ENCODE measurements at places on chromosomes 5 and 9.
A peak's percentile ranks its signal among the peaks of the same experiment; 100 is the strongest.

DNA sequence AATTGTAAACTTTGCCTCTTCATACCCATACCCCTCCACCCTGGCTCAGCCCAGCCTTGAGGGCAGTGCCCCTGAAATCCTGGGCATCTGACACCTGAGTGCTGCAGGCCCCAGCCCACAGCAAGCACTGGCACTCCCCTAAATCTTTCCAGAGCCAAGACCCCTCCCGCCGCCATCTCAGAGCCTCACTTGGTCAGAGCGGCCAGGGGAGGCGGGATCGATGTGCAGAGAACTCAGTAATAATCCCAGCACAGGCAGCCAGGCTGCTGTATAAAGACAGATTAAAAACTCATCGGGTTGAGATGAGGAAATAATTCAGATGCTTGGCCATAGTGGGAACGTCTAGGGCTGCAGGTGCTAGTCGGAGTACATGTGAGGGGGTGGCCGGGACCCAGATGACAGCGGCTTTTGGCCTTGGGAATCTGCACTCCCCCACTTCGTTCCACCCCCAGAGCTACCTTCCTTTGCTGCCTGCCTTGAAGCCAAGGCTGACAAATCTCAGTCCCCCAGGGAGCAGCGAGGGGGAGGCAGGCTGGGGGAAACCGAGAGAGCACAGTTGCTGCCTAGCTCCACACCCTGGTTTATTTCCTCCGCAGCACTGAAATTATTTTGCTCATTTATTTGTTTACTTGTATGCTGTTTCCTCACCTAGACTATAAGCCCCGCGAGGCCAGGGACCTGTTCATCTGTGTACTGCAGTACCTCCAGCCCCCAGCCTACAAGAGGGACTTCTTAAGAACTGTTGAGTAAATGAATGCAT lies 19.5 kb upstream of the ARAP3 start:
- DNase-seq = no peak

DNA sequence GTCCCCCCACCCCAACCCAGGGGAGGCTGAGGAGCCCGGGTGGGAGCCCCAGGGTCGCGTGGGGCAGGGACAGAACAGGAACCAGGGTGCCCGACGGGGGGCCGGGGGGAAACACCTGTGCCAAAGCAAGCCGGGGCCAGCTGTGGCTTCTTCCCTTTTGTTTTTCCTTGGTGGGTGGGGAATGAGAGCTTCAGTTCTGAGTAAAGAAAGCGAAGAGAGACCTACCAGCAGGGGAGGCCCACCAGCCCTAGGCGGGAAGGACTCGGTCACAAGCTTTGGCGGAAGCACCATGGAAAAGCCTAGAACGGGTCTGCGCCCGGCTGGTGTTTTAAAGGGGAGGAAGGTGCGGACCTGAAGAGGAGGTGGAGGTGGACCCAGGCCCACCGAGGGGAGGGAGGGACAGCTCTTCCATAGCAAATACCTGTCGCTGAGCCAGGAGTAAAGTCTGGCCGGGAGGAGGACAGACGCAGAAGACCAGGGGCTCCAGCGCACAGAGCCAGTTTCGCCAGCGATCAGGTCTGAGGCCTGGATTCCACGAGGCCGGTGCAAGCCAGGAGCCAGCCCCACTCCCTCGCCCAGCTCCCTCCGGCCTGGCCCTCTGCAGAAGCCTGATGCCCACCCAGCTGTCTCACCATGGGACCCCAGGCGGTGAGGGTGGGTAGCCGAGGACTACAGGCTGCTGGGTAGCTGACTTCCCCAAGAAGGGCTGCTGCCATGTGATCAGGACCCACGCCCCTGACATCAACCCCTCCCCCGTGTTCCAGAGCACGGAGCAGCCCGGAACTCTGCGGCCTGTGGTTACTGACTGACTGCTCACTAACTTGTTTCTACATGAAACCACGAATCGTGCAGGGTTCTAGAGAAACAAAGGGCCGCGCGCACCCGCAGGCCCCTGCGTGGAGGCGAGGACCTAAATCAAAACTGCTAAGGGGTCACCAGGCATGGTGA lies 849 bp upstream of the MGAT1 start:
- DNase-seq = peak; percentile 61

DNA sequence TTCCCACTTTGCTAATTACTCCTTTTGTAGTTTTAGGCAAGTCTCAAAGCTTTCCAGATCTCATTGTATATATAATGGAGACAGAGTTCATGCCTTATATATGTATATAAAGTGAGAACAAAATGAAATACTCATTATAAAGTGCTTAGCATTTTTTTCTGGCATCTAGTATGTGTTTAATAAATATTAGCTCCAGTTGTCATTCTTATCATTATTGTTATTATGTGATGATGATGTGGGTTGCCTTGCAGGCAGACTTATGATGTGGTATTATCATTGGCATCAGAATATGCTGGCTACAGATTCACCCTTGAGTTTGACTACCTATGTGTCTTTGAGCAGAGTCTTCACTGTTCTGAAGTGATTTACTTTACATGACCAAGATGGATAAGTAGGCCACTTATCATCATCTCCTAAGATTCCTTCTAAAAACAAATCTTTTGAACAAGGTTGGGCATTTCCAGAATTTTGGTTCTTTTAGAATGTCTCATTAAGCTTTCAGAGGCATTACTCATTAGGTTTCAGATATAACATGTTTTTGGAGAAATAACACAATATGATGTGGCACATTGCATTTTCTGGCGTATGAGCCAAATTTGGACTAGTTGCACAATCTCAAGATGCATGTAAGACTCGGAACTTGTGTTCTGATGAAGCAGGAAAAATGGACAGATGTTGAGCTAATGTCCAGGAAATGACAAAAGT lies 145.6 kb upstream of the TNC start:
- DNase-seq = peak; percentile 94

DNA sequence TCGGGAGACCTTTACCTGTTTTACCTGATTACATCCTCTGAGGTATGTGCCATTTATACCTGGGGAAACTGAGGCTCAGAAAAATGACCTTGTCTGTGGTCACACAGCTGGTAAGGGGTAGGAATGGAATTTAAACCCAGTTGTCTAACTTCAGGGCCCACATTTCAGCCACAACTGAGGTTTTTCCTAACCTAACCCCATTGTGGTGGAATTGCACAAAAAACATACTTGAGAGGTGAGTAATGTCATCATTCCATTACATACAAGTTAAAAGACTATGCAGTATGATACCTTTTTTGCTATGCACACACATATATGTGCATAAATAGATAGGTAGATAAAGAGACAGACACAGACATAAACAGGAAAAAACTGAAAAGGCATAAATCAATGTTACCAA lies 14.1 kb downstream of the FGF1 start:
- peak; percentile 87 for DNase-seq

- no peak for DNase-seq
These were observed 172.6 kb downstream of the RGS3 start for GRCh38 chr9:113636165-113636564.

- no peak for DNase-seq
These were observed 111.1 kb downstream of the VAV2 start for GRCh38 chr9:133880851-133881661.

DNA sequence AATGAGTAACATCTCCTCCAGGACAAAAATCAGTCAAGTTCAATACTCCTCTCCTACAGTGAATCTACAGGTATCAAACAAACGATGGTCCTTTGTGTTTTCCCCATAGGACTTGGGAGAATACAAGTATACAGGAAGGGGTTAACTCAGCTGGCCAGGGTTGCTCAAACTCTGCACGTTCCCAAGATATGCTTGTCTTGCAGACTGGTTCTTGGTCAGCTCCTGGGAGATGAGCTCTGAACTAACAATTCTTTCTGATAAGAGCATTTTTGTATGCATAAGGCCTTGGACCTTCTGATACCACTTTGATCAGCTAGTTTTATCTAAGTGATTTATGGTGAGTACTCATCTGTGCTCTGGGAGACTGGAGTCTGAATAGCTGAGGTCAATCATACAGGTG lies 42.1 kb downstream of the LOX start:
- DNase-seq = no peak

DNA sequence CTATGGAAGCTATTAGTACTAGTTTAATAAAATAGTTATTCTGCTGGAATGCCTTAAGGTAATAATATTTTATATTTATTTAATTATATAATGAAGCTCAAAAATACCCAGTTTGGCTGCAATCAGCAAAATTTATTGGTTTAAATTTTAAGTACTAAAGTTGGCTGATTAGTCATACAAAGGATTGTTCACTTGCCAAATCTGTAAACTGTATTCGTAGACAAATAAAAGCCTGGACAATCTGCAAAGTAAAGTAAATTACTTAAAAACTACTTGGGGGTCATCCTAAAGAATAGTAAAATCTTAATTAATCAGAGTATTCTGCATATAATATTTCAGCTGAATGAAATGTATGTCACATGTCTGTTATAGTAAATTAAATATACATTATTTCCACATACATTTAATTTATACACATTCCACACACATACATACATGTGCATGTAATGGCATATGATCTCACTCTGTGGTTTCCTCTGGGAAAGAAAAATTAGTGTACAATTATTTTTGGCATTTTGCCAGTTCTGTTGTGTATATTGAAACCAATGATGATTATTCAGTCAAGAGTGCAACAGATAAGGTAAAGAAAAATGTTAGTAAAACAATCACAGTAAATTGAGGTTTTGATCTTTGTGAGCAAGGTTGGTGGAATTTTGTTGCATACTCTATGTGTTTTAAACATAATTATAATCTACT lies 455.9 kb downstream of the CDH9 start:
- DNase-seq = no peak

GRCh38 chr9:137083394-137084004 lies 3.3 kb upstream of the MAN1B1 start:
- peak; percentile 94 for DNase-seq

- DNase-seq = no peak
These were observed 91.0 kb upstream of the RETREG1 start for GRCh38 chr5:16707869-16708192.

- no peak for DNase-seq
These were observed 2.3 kb upstream of the EFNA5 start for GRCh38 chr5:107673039-107673367.

GRCh38 chr5:87900419-87900818 lies 368.2 kb downstream of the TMEM161B start:
- DNase-seq = no peak

- no peak for DNase-seq
These were observed 117.5 kb downstream of the ENTREP1 start for GRCh38 chr9:69442486-69442885.
